ENCODE measurements at places on chromosomes 12 and 14.

DNA sequence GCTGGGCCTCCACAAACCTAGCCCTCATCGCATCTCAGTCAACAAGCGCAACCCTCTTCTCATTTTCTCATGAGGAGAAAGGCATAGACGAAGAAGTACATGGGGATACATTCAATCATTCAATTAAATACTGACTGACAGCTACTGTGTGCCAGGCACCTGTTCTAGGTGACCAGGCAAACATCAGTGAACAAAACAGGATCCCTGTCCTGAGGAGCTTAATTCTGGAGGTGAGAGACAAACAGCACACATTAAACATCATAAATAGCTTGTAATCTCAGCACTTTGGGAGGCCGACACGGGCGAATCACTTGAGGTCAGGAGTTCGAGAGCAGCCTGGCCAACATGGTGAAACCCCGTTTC, 362 bp upstream of the ACYP1 start:
- DNase-seq, result no peak

DNA sequence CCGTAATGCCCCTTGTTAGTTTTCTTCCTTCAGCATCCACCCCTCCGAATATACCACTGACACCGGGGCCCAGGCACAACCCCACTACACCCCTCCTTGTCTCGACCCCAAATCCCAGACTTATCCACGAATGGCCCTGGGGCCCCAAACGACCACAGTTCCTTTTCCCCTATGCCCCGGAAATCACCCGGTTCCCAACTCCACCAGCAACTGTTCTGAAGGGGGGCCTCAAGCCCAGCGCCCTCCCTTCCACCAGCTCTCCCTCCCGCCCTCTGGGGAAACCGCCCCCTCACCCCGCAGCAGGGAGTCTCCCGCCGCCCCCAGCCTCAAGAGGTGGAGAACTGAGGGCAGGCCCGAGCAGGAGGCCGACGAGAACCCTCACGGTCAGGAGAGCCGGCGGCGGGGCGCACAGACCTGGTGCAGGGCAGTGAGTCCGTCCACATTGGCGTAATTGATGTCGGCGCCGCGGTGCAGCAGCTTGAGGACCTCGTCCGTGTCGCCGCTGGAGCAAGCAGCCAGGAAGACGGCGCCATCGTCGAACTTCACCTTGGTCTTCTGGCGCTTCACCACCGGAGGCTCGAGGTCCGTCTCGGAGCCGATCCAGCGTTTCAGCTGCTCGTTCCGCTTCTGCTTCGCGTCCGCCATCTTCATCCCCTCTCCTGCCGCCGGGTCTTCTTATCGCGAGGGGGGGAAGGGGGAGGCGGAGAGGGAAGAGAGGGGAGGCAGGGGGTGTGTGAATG, 446 bp downstream of the PPP1R12A start:
- DNase-seq, result peak; percentile 30

GRCh38 chr14:29905543-29905942, 22.1 kb downstream of the PRKD1 start:
- DNase-seq, result no peak

- DNase-seq, result no peak
Measured at GRCh38 chr12:67042697-67043131, 226.4 kb upstream of the CAND1 start.

DNA sequence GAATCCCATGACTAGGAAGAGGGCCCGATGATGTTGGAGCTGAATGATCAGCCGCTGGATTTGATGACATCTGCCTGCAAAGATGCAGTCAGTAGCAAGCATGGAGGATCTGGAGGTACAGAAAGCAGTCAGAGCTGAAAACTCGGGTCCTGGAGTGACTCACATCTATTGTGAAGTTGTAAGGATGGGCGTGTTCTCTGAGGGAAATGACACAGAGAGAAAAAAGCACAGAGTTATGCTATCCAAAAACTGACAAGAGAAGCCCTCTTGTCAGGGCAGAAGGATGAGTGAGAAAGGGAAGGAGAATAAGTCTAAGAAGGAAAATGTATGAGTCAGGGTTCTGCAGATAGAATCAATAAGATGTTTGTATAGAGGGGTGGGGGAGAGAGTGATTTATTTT, 380.4 kb upstream of the CCDC196 start:
- no peak for DNase-seq

DNA sequence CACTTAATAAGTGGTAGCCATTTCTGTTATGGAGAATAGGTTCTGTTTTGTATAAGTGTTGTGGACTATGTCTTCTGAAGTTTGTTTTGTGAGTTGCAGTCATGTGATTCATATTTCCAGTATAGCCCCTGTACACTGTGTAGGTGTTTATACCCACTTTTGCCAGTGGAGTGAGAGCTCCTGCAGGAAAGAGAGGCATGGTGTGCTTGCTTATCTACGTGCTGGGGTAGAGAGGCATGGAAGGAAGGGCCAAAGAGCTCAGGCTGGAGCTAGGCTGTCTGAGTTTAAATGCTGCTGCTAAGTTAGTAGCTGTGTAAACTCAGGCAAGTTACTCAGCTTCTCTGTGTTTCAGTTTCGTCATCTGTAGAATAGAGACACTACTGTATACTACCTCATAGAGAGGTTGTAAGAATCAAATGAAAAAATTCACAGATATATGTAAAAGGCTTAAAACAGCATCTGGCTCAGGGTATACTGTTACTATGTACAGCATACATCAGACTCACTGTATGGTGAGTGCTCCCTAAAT, 88.2 kb upstream of the SLC38A2 start:
- DNase-seq, result no peak

- no peak for DNase-seq
Measured at GRCh38 chr12:131095826-131096680, 142.3 kb downstream of the ADGRD1 start.

DNA sequence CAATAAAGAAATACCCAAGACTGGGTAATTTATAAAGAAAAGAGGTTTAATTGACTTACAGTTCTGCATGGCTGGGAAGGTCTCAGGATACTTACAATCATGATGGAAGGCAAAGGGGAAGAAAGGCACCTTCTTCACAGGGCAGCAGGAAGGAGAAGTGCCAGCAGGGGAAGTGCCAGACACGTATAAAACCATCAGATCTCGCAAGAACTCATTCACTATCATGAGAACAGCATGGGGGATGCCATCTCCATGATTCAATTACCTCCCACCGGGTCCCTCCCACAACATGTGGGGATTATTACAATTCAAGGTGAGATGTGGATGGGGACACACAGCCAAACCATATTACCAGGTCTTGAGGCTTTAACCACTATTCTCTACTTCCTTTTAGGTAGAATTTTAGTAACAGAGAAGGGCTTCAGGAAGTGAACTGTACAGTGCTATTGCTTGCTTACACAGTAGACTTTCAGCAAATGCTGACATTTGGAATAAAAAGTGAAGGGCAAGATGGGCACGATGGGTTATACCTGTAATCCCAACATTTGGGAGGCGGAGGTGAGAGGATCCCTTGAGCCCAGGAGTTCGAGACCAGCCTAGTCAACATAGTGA, 40.8 kb upstream of the OR4E1 start:
- DNase-seq, result no peak

DNA sequence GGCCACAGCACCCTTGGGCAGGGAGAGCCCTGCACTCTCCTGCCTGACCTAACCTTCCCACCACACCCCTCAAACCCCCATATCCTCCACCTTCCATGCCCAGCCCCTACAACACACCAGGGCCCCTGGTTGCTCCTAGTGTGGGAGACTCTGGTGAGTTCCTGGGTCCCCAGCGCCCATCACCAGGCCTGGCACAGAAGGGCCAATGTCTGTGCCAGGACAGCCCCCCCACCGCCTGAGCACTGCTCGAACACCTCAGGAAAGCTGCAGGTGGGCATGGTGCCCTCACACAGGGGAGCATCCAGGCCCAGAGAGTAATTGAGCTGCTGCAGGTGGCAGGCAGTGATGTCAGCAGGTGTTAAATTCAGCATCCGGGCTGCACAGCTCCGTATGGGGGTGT, 15.2 kb downstream of the ADCY6 start:
- no peak for DNase-seq
